ENCODE measurements at places on chromosomes 16 and 17.

DNA sequence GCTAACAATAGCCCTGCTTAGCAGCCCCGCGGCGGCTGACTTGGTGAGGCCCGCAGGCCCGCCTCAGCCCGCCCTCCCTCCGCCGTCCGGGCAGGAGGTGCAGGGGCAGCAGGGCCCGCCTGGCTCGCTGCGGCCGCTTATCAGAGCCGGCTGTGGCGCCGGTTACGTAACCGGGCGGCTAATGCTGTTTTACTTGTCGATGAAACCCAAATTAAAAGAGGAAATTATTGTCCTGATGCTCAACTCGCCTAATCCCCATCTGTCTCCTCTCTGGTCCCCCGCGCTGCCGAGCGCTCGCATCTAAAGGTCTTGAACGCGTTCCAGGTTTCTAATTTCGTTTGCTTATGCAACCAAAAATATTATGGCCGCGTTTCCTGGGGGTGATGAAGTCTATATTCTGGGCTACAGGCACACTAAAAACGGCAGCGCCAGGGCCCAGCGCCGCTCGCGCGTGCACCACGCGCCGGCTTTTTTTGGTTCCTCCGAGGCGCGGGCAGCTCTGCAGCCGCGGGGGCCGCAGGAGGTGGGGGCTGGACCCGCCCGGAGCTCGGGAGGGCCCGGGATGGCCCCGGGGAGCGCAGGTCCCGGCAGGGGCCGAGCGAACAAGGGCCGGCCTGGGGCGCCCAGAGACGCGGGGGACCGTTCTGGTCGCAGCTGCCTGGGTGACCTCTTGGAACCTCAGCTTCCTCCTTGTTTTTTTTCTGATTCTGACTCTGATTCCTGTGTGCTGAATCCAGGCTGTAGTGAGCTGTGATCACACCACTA, 65.2 kb upstream of the TOB1 start:
- H3K4me1 ChIP-seq = no peaks in the 10 kb centered on the region
- peak overlapping the region; percentile 93 for H3K27ac ChIP-seq
- H3K27me3 ChIP-seq = no peaks in the 10 kb centered on the region
- no peak overlapping the region for H3K4me3 ChIP-seq
- peak; percentile 96 for DNase-seq

DNA sequence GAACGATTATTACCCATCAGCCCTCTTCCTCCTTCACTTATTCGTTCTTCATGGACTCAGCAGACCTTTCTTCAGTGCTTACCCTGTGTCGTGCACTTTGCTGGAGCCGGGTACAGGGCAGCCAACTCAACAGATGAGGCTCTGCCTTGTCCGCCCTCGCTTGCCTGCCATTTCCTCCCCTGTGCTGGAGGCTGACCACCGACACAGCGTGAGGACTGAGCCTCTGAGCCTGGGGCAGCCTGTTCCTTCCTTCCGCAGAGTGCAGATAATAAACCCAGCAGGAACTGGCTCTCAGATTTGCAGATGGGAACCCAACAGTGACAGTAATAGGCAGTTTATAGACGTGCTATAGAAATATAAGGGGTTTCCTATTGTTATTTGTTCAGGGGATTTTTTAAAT, 7.0 kb upstream of the SLC39A11 start:
- H3K27me3 ChIP-seq = no peaks in the 10 kb centered on the region
- H3K4me1 ChIP-seq = no peaks in the 10 kb centered on the region
- no peaks in the 10 kb centered on the region for H3K36me3 ChIP-seq
- peak; percentile 57 for DNase-seq
- H3K27ac ChIP-seq = no peak overlapping the region

- no peaks in the 10 kb centered on the region for H3K27me3 ChIP-seq
- peak overlapping the region; percentile 83 for H3K27ac ChIP-seq
- no peak overlapping the region for H3K4me3 ChIP-seq
- H3K4me1 ChIP-seq = no peaks in the 10 kb centered on the region
- H3K36me3 ChIP-seq = no peaks in the 10 kb centered on the region
Measured at GRCh38 chr17:1047177-1047878, 50.4 kb downstream of the TIMM22 start.

GRCh38 chr17:17807440-17807839, 29.3 kb downstream of the SREBF1 start:
- no peak overlapping the region for H3K4me3 ChIP-seq
- H3K4me1 ChIP-seq = no peaks in the 10 kb centered on the region
- H3K27me3 ChIP-seq = no peaks in the 10 kb centered on the region

- no peaks in the 10 kb centered on the region for H3K27me3 ChIP-seq
- no peaks in the 10 kb centered on the region for H3K4me1 ChIP-seq
- H3K36me3 ChIP-seq = no peaks in the 10 kb centered on the region
- no peak for DNase-seq
- H3K27ac ChIP-seq = peak overlapping the region; percentile 11
- no peak overlapping the region for H3K4me3 ChIP-seq
Measured at GRCh38 chr17:74750327-74751069, 2.1 kb downstream of the NHERF1 start.

GRCh38 chr17:50114401-50114800, 15.6 kb downstream of the SAMD14 start:
- no peak overlapping the region for H3K4me3 ChIP-seq
- H3K4me1 ChIP-seq = no peaks in the 10 kb centered on the region
- no peaks in the 10 kb centered on the region for H3K36me3 ChIP-seq
- H3K27me3 ChIP-seq = no peaks in the 10 kb centered on the region
- DNase-seq = no peak

DNA sequence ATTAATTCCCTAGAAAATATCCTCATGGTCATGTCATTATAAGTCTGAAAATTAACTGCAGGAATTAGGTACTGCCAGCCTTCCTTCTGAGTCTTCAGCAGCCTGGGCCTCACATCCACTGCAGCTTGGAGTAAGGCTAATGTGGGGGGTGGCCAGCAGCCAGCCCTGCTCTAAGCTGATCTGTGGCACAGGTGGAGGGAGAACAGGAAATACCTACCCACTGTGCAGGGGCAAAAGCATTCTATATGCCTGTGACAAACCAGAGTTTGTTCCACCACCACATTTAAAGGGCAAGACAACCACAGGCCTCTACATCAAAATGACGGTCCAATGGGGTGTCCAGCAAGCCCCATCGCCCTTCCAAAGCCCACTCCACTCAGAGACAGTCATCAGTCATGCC, 9.4 kb downstream of the NPRL3 start:
- no peak overlapping the region for H3K4me3 ChIP-seq
- DNase-seq = no peak
- no peaks in the 10 kb centered on the region for H3K36me3 ChIP-seq
- H3K27ac ChIP-seq = no peak overlapping the region

GRCh38 chr17:42866631-42867575, 15.9 kb downstream of the AOC3 start:
- no peaks in the 10 kb centered on the region for H3K4me1 ChIP-seq
- no peaks in the 10 kb centered on the region for H3K27me3 ChIP-seq
- no peak overlapping the region for H3K4me3 ChIP-seq
- H3K36me3 ChIP-seq = no peaks in the 10 kb centered on the region
- H3K27ac ChIP-seq = no peak overlapping the region

GRCh38 chr16:65263896-65264295, 142.0 kb upstream of the CDH11 start:
- no peak for DNase-seq
- H3K27me3 ChIP-seq = no peaks in the 10 kb centered on the region
- no peak overlapping the region for H3K4me3 ChIP-seq
- no peaks in the 10 kb centered on the region for H3K36me3 ChIP-seq
- H3K4me1 ChIP-seq = no peaks in the 10 kb centered on the region

DNA sequence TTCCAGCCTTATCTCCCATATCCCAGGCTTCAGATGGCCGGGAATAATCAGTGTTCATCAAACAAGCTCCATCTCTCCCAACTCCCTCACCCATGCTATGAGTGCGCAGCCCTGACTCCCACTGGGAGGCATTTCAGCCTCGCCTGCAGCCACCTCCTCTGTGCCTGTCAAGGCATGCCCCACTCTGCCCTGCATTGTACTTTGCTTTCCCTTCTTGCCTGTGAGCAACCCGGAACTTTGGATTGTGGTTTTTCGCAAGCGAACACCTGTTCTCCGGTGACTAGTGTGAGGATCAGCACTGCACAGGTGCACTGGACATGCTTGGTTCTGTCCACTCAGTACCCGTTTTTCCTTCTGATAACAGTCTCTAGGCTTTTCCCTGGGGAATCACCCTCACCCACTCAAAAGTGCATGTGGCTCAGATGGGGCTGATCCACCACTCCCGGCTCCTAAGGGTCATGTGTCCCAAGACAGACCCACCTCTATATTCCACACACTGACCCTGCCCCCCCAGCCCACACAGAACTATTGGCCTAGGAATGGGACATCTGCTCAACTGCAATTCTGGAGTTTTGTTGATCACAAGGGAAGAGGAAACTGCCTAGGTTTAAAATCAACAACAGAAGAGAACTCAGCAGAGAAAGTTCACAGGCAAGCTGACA, 9.1 kb downstream of the CHST6 start:
- no peaks in the 10 kb centered on the region for H3K36me3 ChIP-seq
- H3K27me3 ChIP-seq = no peaks in the 10 kb centered on the region
- H3K4me1 ChIP-seq = no peaks in the 10 kb centered on the region
- no peak overlapping the region for H3K27ac ChIP-seq
- no peak overlapping the region for H3K4me3 ChIP-seq
- DNase-seq = no peak

- no peaks in the 10 kb centered on the region for H3K4me1 ChIP-seq
- H3K27ac ChIP-seq = no peak overlapping the region
- H3K27me3 ChIP-seq = no peaks in the 10 kb centered on the region
- peak; percentile 84 for DNase-seq
- H3K36me3 ChIP-seq = no peaks in the 10 kb centered on the region
- H3K4me3 ChIP-seq = no peak overlapping the region
Measured at GRCh38 chr16:70395345-70395901, 43.5 kb downstream of the ST3GAL2 start.

- H3K4me1 ChIP-seq = no peaks in the 10 kb centered on the region
- H3K4me3 ChIP-seq = no peak overlapping the region
- DNase-seq = no peak
Measured at GRCh38 chr16:25051406-25052150, 36.4 kb upstream of the ARHGAP17 start.

GRCh38 chr17:82424001-82424862, 5.8 kb upstream of the OGFOD3 start:
- no peaks in the 10 kb centered on the region for H3K36me3 ChIP-seq
- no peak overlapping the region for H3K4me3 ChIP-seq
- no peaks in the 10 kb centered on the region for H3K27me3 ChIP-seq
- no peaks in the 10 kb centered on the region for H3K4me1 ChIP-seq
- no peak overlapping the region for H3K27ac ChIP-seq
- peak; percentile 62 for DNase-seq

- DNase-seq = no peak
- H3K27ac ChIP-seq = no peak overlapping the region
- no peaks in the 10 kb centered on the region for H3K36me3 ChIP-seq
- no peaks in the 10 kb centered on the region for H3K27me3 ChIP-seq
- no peaks in the 10 kb centered on the region for H3K4me1 ChIP-seq
- H3K4me3 ChIP-seq = no peak overlapping the region
Measured at GRCh38 chr16:79093554-79093967, 507.0 kb downstream of the MAF start.

DNA sequence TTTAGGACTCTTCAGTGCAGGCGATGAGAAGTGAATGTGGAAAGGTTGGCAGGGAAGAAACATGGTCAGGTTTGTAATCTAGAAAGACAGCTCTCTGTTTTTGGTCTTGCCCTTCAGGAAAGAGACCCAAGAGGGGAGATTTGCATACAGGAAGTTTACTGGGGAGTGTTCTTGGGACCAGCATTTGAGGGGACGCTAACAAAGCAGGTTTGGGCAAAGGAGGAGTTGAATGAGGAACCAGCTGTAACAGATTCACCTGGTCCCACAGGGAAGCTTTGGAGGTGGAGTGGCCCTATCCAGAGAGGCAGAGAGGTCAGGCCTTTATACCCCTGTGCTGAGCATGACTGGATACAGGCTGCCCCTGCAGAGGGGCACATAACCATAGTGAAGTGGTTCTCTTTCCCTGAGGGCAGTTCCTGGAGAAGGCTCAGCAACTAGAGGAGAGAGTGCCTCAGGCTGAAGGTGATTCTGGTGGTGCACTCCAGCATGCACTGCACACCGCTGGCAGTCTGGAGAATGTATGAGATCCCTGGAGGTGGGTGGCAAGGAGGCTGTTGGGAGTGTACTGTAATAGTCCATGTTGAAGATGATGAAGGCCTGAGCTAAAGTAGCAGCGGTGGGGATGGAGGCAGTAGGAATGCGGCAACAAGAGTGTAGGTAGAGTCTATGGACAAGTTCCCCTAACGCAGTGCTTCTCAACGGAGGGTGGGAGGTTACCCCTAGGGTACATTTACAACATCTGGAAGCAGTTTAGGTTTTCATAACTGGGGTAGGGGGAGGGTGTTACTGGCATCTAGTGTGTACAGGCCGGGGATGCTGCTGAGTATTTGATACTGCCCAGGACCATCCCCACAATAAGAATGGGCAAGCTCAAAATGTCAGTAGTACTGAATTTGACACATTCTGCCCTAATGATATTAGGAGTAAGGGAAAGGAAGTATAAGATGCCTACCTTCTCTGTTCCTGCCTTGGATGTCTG, 37.2 kb downstream of the MAP2K6 start:
- no peaks in the 10 kb centered on the region for H3K36me3 ChIP-seq
- H3K27me3 ChIP-seq = no peaks in the 10 kb centered on the region
- H3K4me3 ChIP-seq = no peak overlapping the region
- H3K27ac ChIP-seq = no peak overlapping the region

DNA sequence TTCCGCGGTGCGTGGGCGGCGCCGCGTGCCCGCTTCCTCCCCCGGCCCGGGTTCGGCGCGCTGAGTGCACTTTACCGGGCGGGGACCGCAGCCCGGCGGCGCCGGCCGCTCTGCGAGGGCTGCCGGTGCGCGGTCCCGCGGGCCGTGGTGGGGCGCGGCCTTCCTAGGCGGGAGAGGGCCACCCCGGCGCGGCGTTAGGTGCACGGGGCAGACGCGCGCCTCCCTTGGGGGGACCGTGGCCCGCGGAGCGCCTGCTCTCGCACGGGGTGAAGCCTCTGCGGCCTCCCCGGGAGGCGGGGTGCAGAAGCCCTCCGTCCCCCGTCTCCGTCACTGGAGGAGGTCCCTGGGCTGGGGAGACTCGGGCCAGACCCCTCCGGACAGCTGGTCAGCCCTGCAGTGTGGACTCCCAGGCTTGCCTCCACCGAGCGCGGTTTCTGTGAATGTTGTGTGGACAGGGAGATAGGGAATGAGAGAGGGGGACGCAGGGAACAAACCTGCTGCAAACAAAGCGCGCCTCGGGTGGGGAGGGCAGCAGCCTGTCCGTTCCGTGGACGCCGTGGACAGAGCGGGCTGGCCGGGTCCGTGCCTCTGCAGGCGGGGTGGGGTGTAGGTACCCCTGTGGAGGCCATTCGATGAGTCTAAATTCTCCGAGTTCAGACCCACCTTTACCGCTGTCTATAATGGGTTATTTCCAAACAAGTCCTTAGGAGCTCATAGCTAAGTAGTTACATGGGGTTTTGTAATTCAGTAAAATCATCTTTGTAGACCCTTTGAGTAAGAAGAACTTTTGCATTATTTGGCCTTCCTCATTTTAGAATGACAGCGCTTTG, 721 bp downstream of the TBCD start:
- no peak overlapping the region for H3K27ac ChIP-seq
- no peak for DNase-seq
- H3K27me3 ChIP-seq = no peaks in the 10 kb centered on the region
- H3K36me3 ChIP-seq = no peaks in the 10 kb centered on the region
- H3K4me1 ChIP-seq = no peaks in the 10 kb centered on the region
- peak overlapping the region; percentile 91 for H3K4me3 ChIP-seq

GRCh38 chr17:40612599-40613244, 34.9 kb downstream of the SMARCE1 start:
- DNase-seq = no peak
- H3K36me3 ChIP-seq = no peaks in the 10 kb centered on the region
- no peak overlapping the region for H3K27ac ChIP-seq
- no peaks in the 10 kb centered on the region for H3K4me1 ChIP-seq

Data from aorta (tissue), 5 donors.